ENCODE measurements at places on chromosomes 6 and 20.

GRCh38 chr6:160386869-160387530 lies 38.8 kb downstream of the SLC22A3 start:
- H3K4me1 ChIP-seq = no peaks in the 10 kb centered on the region
- H3K4me3 ChIP-seq = no peak overlapping the region
- DNase-seq = no peak
- H3K36me3 ChIP-seq = no peaks in the 10 kb centered on the region
- H3K27me3 ChIP-seq = peaks cover 14% of the 10 kb centered on the region
- no peak overlapping the region for H3K27ac ChIP-seq

- no peak overlapping the region for H3K4me3 ChIP-seq
- H3K27ac ChIP-seq = no peak overlapping the region
- H3K27me3 ChIP-seq = no peaks in the 10 kb centered on the region
Measured at GRCh38 chr6:37889486-37889885, 70.0 kb downstream of the ZFAND3 start.

GRCh38 chr6:95517568-95517967 lies 59.8 kb upstream of the MANEA start:
- H3K4me3 ChIP-seq = no peak overlapping the region

- peak; percentile 12 for DNase-seq
- H3K4me3 ChIP-seq = peak overlapping the region; percentile 68
- H3K27me3 ChIP-seq = no peaks in the 10 kb centered on the region
- peak overlapping the region; percentile 89 for H3K27ac ChIP-seq
- no peaks in the 10 kb centered on the region for H3K36me3 ChIP-seq
Measured at GRCh38 chr6:35725721-35726438, 11.0 kb upstream of the ARMC12 start.

- no peaks in the 10 kb centered on the region for H3K4me1 ChIP-seq
- peaks cover 9% of the 10 kb centered on the region for H3K27me3 ChIP-seq
- no peak overlapping the region for H3K4me3 ChIP-seq
Measured at GRCh38 chr6:46251583-46252339, 81.0 kb upstream of the ENPP5 start.

DNA sequence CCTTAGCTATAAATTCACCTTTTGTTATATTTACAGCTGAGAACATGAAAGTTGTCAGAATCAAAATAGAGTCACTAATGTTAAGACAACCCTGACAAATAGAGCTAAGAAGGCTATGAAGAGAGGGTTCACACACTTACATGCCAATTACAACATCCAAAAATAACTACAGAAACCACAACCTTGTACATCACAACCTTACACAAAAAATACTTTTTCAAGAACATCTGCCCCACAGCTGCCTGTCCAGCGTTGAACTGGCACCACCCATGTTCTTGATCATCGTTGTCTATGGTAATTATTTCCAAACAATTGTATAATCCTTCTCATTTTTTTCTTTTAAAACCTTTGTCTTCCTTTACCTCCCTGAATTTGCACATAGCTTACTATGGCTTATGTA lies 231.2 kb upstream of the FKBP1C start:
- no peak for DNase-seq
- H3K36me3 ChIP-seq = no peaks in the 10 kb centered on the region
- H3K27me3 ChIP-seq = no peaks in the 10 kb centered on the region
- no peaks in the 10 kb centered on the region for H3K4me1 ChIP-seq
- no peak overlapping the region for H3K4me3 ChIP-seq
- no peak overlapping the region for H3K27ac ChIP-seq

GRCh38 chr6:74018825-74019224 lies 322.8 kb downstream of the CD109 start:
- no peak overlapping the region for H3K27ac ChIP-seq
- H3K27me3 ChIP-seq = no peaks in the 10 kb centered on the region
- no peak overlapping the region for H3K4me3 ChIP-seq
- no peaks in the 10 kb centered on the region for H3K4me1 ChIP-seq

DNA sequence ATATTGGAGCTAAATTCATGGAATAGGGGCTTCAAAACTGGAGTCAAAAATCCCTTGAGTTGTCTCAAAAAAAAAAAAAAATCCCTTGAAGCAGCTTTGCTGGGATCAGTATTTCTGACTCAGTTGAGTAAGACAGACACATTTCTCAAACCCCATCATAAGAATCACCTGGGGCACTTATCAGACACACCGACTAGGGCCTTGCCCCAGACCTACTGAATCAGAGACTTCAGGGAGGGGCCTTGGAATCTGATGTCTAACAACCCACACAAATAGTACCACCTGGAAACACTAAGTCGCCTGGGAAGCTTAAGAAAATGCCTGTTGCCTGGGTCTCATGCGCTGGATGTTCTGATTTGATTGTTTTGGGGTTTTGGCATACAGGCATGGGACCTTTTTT lies 44.9 kb upstream of the RNF144B start:
- no peaks in the 10 kb centered on the region for H3K36me3 ChIP-seq
- DNase-seq = no peak
- H3K27ac ChIP-seq = no peak overlapping the region
- no peaks in the 10 kb centered on the region for H3K4me1 ChIP-seq
- no peak overlapping the region for H3K4me3 ChIP-seq
- H3K27me3 ChIP-seq = peaks cover 4% of the 10 kb centered on the region

All from T-helper 2 cell treated with Interferon-gamma antibody and Interleukin-4, amounts not matched to agents 5 μg/mL and 100 μg/mL, for 36 hours (primary cell).